ENCODE measurements at places on chromosomes 2 and 18.

DNA sequence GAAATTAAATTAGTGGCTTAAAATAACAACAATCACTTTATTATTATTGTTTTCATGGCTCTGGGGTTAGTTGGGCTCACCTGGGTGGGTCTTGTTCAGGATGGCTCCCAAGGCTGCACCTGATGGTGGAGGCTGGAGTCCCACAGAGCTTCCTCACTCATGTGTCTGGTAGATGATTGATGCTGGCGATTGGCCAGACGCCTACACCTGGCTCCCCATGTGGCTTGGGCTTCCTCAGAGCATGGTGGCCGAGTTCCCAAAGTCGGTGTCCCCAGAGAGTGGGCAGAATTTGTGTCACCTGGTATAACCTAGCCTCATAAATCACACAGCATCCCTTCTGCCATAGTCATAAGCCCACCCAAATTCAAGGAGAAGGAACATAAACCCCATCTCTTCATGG lies 18.2 kb downstream of the DBI start:
- no peak for DNase-seq

DNA sequence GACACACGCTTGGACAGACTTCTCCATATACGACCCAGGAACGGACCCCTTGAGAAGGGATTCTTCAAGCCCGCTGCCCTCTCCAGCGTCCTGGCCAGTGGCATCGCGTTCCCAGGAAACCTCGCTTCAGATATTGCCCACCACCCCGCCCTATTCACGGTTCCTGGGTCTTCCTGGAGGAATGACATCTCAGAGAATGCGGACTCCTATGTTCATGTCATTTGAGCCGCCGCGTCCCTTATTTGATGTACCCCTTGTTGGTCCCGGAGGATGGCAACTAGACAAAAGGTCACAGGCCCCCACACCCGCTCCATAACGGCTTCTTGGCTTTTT lies 588 bp upstream of the CCDC93 start:
- DNase-seq, result no peak

- DNase-seq, result peak; percentile 87
These were observed 136.8 kb upstream of the ID2 start for GRCh38 chr2:8544786-8545694.

GRCh38 chr2:6309415-6310255 lies 556.1 kb downstream of the CMPK2 start:
- DNase-seq, result no peak

- DNase-seq, result no peak
These were observed 703.4 kb upstream of the LINC00305 start for GRCh38 chr18:64852281-64852680.

GRCh38 chr2:189927823-189928222 lies 134.7 kb downstream of the MSTN start:
- no peak for DNase-seq

DNA sequence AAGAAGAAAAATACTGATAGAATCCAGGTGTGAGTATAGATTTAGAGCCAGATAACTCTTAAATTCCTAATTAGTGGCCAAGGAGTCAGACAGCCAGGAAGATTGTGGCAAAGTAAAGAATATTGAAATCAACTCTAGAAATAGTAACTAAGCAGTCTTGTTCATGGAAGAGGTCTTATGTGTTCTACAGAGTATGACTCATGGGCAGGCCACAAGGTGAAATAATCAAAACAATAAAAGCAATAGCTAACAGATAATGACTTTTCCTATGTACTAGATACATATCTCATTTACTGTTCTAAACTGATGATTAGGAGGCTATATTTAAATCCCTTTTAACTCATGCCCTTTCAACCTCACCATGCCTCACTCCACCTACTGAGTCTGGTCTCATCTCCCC lies 227.4 kb upstream of the COL3A1 start:
- DNase-seq, result no peak

DNA sequence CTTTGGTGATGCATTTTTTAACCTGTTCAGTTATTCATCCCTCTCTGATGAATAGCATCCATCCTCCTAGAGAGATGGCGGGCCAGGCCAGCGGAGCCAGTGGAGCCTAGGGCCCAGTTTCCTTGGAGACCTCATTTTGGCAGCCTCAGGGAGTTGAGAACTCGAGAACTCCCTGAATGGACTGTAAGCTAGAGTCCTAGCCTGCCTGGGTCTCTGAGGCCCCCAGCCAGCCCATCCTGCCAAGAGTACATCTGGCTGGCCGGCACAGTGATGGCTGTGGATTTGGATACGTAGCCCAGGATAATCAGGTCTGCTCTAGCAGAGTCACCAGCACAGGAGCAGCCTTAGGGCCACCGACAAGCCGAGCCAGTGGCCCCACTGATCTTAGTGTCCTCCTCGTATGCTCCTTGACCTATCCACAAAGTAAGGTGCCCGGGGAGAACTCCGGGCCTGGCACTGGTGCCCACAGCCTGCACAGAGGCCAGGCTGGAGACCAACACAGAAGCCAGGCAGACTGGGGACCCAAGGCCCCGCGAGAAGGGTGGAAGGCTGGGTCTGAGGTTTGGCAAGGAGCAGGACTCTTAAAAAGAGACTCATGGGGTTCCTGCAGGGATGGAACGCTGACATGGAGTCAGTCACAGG lies 110.5 kb upstream of the MCFD2 start:
- no peak for DNase-seq

DNA sequence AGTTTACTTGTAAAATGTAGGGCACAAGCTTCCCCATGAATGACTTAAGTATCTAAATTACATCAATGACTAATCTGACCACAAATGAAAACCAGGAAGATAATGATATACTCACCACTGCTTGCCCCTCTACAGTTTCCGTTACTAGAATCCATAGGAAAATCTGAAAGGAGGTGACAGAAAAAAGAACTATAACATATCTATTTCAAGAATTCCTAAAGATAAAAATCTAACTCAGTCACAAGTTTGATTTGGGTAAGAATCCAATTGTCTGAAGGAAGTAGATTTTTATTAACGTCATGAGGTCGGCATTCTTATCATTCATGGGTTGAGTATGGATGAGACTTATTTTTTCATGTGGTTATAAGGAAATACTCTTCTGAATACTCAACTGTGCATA lies 7.8 kb downstream of the FRZB start:
- no peak for DNase-seq

DNA sequence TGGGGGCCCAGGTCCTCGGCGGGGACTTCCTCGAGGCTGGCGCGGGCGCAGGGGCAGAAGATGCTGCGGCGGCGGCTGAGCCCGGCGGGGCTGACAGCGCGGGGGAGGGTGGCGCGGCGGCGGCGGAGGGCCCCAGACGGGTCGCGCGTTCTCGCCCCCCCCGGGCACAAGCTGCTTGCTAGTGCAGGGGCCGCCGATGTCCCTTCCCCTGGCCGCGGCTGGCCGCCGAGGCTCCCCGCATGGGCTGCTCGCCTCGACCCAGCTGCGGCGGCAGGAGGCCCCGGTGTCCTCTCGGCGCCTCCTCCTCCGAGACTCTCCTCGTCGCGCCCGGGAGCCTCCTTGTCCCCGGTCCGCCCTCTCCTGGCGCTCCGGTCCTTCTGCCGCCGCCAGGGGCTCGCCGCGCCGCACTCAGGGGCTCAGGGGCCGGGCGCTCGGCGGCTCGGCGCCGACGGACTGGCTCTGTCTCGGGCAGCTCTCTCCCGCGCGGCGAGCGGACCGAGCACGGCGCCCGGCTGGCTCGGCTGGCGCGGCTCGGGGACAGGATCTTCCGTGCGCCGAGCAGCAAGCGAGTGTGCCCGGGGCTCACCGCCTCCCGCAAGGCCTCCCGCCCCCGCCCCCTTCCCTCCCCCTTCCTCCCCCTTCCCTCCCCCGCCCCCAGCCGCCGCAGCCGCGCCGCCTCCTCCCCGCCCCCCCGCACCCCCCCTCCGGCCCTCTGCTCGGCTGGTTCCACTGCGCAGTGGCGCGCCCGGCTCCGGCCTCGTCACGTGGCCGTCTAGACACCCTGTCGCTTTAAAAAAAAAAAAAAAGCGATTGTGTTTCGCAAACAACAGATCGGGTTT lies 902 bp upstream of the SMAD7 start:
- peak; percentile 77 for DNase-seq

- no peak for DNase-seq
These were observed 28.6 kb downstream of the EPB41L3 start for GRCh38 chr18:5515011-5515784.

DNA sequence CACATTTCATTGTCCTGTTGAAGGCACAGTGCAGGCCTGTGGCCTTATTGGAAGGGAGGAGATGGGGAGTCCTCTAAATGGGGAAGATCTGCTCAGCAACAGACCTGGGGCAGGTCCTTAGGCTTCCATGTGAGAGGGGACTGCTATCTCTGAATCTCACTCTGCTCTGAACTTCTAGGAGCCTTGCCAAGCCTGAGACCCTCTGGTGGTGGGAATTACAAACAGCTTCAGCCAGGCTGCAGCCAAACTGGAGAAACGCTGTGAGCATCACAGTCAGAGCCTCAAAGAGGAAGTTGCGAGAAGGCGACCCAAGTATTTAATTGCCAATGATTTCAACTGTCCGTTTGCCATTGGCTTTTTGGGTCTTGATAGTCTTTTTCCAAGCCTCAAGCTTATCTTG lies 66.8 kb upstream of the MC2R start:
- DNase-seq, result no peak

DNA sequence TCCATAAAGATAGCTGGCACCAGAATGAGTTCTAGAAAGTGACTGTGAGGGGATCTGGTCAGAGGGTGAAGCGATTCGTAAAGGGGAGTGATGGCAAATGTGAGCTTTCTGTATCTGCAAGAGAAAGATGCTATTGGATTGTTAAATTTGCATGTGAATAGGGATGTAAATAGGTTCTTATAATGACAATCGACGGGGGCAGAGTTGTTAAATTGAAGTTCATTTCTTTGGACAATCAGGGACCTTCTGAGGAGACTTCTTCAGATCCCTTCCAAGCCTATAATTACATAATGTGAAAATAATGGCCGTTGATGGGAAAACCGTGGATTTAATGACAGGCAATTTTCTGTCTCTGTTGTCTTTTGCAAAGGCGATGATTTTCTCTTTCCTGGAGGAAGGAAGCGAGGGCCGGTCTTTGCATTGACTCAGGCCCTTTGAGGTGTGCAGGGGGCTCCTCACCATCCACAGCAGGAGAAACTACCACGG lies 52.2 kb upstream of the TMEM18 start:
- DNase-seq, result no peak

DNA sequence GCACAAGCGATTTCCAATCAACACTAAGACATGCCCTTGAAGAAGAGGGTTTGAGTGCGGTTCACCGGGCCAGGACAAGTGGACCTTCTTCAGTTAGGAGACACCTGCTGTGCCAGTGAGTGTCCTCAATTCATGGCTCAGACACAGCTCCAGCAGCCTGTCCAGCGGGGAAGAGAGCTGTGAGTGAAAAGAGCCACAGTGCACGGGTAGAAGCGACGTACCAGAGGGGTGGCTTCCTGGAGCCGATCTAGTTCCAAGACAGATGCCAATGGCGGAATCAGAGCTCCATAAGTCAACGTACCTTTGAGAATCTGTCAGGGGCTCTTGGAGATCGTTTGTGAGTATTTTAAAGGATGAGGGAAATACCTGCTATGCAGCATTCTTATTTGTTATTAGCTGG lies 119.9 kb upstream of the SALL3 start:
- DNase-seq, result no peak

- peak; percentile 84 for DNase-seq
These were observed 5.1 kb downstream of the SLC35F6 start for GRCh38 chr2:26769089-26769761.

GRCh38 chr2:17752892-17753802 lies 463 bp downstream of the SMC6 start:
- DNase-seq, result peak; percentile 34

DNA sequence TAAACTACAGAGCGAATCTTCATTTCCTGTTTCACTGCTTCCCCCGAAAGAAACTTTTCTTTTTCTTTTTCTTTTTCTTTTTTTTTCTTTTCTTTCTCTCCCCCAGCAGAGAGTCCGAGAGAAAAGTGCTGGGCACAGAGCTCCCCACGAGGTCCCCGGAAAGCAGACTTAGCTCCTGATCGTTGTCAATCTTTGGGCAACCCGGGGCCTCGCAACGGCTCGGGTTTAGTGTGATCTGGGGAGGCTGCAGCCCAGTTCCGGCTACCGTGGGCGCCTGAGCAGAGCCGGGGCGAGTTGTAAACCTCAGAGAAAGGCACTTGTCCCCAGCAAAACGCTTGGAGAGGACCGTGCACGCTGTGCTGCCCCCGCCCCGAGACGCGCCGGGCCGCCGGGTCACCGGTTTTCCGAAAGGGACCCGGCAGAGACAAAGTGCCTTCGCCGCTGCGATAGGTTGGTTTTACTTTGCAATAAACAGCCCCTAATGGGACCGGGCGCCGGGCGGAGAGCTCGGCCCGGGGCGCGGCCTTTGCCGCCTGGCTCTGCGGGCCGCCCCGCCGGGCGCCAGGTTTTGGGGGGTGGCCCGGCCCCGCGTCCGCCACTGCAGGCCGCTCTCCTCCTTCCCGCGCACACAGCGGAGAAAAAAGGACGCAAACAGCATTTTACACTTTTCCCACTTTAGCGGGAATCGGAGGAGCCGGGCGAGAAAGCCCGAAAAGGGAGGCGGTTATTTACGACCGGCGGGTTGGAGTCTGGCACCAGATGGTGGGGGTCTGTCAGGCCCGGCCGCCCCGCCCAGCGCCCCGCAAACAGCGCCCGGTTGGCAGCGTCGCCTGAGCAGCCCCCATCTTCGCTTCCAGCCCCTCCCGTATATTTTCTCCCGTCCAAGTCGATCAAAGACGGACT lies 136.0 kb downstream of the INSIG2 start:
- no peak for DNase-seq

GRCh38 chr2:40098786-40099470 lies 319.9 kb upstream of the THUMPD2 start:
- no peak for DNase-seq

DNA sequence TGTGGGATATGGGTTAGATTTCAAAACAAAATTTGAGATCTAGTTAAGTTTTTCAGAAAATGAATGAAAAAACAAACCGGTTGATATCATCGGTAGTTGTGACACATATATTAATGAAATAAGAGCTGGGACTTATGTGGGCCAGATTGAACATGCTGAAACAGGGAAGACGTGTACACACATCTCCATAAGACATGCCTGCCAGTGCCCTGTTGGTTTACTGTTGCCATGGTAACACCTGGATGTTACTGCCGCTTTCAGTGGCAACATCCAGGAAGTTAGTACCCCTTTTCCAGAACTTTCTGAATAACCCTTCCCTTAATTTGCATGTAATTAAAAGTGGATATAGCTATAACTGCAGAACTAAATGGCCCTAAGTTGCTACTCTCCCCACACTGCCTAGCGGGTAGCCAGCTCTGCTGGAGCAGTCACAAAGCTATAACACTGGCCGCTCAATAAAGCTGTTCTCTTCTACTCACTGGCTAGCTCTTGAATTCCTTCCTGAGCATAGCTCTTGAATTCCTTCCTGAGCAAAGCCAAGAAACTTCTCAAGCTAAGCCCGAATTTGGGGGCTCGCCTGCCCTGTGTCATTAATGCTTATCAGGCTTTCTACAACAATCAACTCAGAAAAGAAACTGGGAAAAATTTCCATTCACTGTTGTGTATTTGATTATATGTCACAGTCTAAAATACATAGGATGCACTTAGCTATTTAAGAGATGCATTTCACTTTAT lies 776.3 kb upstream of the CDH7 start:
- no peak for DNase-seq

GRCh38 chr2:235669269-235669831 lies 175.5 kb downstream of the AGAP1 start:
- DNase-seq, result no peak
